Stimulated activated CD8-positive, alpha-beta memory T cell treated with anti-CD3 and anti-CD28 coated beads, Interleukin-2, amount 100 ng/mL, for 48 hours (primary cell): ENCODE measurements at places on chromosomes 3 and 15.

DNA sequence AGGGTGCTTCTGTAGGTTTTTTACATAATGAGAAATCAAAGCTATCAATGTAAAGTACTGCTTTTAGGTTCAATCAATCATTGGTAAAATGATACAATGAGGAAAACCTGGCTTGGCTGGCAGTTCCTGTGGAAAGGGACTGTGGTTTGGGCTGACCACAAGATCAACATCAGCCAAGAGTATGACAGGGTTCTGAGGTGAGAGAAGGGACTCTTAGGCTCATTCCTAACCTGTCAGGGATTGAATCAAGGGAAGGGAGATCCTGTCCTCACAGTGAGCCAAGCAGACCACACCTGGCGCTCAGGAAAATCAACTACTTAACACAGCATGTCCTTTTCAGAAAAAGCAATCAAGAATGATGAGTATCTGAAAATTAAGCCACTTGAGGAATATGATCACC lies 111.1 kb downstream of the MAGI1 start:
- DNase-seq: no peak

DNA sequence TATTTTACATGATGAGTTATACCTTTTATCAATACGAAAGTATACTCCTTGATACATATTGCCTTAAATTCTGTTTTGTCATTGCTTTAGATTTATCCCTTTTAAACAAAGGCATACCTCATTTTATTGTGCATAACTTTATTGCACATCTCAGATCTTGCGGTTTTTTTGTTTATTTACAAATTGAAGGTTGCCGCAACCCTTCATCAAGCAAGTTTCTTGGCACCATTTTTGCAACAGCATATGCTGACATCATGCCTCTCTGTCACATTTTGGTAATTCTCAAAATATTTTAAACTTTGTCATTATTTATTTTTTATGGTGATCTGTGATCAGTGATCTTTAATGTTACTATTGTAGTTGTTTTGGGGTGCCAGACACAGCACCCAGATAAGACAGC lies 20.9 kb downstream of the SNRK start:
- DNase-seq: no peak

DNA sequence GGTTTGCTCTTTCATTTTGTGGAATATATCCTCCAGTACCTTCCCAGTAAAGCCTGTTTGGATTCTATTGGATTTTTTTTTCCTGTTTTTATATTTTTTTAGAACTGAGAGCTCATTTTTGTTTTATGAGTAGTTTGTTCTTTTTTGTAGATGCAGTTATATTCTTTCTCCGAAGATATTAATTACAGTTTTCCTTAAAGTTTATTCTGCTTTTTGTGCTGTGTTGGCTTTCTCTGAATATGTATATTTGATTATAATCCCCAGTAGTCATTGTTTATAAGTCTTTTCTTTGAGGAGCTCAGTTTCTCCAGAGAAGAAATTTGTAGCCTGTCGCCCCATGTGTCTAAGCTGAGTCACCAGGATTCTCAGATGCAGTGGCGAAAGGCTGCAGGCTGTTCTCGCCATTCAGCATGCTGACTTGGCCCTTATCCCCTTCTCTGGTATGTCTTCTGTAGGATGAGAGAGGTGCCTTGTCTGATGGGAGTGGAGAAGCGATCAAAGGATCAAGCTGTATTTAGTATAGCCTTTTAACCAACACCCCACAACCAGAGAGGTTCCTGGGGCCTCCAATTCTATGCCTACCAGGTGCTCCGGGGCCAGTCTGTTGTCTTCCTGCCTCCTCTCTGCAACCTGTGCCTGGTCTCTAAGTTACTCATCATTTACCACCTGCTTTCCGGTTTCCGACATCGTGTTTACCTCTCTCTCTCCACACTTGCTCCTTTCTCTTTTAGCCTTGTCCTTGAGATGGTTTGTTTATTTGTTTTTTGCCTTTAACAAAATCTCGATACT lies 31.7 kb upstream of the MFSD1 start:
- DNase-seq: no peak

- DNase-seq: no peak
Measured at GRCh38 chr3:126522363-126522788, 1.6 kb upstream of the CHST13 start.

- peak; percentile 41 for DNase-seq
Measured at GRCh38 chr15:75455982-75456531, 4.6 kb upstream of the SIN3A start.

DNA sequence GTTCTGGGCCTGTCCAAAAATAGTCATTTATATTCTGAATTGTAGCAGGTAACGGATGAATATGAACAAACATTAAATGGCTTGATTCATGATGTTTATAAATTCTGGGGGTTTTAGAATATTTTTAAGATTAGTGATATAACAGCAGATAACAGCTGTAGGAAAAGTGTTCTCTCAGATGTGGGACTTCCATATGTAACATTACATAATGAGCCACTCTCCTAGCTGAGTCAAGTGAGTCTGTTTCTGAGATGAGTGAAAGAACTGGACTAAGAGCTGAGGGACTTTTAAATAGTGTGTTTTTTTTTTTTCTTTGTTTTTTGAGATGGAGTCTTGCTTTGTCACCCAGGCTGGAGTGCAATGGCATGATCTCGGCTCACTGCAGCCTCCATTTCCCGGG lies 13.9 kb downstream of the YEATS2 start:
- no peak for DNase-seq

DNA sequence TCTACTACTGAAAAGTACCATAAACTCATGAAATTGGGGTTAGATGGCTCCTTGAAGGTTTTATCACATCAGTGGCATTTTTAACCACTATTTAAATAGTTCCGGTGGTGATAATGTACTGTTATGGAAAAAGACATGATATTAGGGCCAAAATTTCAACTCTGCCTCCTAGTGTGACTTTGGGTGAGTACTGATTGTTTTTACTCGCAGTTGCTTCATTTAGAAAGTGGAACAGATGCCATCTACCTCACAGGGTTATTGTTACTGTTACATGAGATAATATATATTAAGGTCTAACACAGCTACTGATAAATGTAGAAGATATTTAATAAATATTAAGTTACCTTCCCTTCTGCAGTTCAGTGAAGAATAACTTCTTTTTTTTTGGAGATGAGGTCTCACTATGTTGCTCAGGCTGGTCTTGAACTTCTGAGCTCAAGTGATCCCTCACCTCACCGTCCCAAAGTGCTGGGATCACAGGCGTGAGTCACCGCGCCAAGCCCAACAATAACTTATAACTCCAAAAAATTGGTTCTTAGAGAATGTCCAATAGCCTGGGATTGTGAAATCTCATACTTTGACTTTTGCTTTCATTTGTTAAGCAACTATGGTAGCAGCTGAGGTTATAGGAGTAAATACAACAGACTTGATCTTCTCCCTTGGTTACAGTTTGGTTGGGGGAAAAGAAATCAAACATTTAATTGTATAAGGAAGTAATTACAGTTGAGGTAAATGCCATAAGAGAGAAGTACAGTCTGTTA lies 48.3 kb downstream of the MEF2A start:
- no peak for DNase-seq

GRCh38 chr3:100545371-100545770 lies 53.0 kb downstream of the TMEM45A start:
- DNase-seq: no peak

DNA sequence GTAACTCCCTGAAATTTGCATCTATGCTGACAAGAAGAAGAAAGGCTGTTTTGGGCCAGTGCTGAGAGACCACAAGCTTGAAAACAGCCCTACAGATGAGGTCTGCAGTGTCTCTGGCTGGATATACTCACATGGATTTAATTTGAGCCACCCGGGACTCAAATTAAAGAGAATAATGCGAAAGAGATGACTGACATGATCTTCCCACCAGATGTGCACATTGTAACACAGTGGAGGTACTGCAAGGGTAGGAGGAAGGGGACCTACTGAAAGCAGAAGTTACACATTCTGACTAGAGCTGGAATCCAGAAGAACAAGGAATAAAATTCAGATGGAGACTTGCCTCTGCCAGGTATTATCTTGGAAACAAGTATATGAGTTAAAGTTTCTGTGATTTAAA lies 728.3 kb upstream of the SGO1 start:
- no peak for DNase-seq

GRCh38 chr15:51267051-51267702 lies 71.2 kb downstream of the CYP19A1 start:
- DNase-seq: no peak

DNA sequence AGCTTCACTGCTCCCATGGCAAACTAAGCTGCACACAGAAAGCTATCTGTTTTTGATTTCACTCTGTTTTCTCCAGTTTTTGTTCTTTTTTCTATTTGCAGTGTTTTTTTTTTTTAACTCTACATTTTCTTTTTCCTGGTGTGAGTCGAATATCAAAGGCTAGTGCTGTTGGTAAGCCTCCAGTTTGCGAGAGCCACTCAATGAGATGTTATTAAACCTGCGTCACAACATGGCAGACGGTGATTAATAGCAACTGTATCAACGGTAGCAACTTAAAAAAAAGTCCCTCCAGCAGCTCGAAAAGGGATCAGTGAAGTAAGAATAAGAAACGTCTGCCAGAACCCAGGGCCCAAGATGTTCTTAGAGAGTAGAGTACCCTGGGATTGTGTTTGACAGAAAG lies 84.1 kb downstream of the MEIS2 start:
- DNase-seq: no peak

DNA sequence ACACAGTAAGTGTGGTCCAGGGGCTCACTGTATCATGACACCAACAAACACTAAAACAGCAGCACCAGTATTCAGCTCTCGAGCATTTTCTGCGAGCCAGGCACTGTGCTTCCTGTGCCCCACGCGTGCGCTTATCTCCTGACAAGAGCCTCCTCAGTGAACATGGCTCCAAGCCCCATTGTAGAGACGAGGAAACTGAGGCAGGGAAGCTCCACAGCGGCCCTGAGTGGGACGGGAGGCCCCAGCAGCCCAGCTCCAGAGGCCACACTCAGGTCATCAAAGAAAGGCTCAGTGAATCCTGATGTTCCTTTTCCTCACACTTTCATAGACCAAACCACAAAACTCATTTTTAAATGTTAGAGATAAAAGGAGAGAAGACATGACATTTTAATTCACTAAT lies 113.1 kb downstream of the TPRA1 start:
- DNase-seq: no peak

GRCh38 chr3:50251220-50251619 lies 15.2 kb downstream of the GNAI2 start:
- no peak for DNase-seq

- DNase-seq: no peak
Measured at GRCh38 chr3:14605067-14605466, 46.5 kb upstream of the CCDC174 start.

DNA sequence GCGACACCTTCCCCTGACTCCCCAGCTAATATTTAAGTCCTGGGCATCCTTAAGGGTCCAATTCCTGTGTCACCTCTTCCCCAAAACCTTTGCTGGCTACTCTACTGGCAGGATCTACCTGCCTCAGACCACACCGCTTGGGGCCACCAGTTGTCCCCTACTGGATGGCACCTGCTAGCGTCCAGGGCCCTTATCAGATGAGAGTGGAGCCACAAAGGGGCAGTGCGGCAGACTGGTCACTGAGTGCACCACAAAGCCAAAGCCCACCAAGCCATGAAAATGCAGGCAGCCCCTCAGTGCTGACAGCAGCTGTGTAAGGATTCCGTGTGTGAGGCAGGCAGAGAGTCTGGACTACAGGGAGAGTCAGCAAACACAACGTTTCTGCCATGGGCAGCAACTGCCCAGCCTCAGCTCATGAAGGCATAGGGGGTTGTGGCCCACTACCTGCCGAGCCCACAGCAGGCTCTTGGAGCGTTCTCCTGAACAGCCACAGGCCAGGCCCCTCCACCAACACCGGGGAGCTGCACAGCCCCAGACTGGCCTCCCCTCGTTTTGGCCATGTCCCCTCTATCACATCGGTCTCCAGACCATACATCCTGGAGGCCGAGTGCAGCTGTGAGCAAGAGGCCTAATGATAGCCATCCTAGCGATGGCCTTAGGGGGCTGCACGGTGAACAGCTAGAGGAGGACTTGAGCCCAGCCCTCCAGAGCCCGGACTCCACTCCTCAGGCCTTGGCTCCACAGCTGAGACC lies 32.3 kb downstream of the ALDH1L1 start:
- no peak for DNase-seq

- no peak for DNase-seq
Measured at GRCh38 chr15:80568876-80569605, 126.1 kb upstream of the ABHD17C start.

DNA sequence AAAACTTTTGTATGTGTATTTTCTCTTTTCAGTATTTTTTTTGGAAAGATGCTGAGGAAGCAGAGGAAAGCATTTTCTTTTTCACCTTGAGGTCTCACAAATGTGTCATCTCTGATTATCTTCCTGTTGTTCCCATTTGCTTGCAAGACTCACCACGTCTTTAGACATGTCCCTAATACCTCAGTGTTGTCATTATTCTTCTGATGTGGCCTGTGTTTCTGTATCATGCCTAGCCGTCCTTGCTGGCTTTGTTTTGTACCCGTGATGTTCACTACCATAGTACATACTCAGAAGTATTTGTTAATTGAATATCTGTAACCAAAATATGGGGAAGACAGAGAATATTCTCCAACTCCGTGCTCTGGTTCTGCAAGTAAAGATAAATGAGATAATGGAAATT lies 5.0 kb upstream of the P2RY14 start:
- DNase-seq: no peak

DNA sequence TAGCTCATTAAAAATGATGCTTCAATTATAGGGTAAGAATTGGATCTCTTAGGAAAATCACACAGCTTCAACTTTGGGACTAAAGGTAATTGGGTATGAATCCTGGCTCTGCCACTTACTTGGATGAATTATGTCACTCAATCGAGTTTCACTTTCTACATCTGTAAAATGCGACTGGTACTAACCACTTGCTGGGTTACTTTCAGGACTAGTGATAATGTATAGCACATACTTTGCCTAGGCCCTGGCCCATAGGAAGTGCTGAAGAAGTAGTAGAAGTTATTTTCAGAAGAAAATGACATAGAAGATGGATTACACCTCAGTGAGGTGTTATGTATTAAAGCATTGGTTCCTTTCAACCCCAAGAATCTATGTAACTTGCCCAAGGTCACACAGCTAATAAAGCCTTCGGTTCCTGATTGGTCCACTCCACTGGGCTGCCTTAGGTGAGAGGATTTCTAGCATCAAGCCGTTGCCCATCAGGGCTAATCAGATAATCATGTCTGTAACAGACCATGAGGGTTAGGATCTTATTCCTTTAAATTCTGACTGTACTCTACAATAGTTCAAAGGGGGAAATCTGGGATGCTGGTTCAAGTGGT lies 29.4 kb upstream of the AP4E1 start:
- DNase-seq: no peak

GRCh38 chr3:110318108-110318507 lies 753.5 kb upstream of the NECTIN3 start:
- DNase-seq: no peak
